Cerebellum (tissue), 4 donors: ENCODE measurements at places on chromosomes 3 and 15.

GRCh38 chr15:66617137-66618090 is 51.6 kb upstream of the LCTL start:
- peak; percentile 12 for DNase-seq

DNA sequence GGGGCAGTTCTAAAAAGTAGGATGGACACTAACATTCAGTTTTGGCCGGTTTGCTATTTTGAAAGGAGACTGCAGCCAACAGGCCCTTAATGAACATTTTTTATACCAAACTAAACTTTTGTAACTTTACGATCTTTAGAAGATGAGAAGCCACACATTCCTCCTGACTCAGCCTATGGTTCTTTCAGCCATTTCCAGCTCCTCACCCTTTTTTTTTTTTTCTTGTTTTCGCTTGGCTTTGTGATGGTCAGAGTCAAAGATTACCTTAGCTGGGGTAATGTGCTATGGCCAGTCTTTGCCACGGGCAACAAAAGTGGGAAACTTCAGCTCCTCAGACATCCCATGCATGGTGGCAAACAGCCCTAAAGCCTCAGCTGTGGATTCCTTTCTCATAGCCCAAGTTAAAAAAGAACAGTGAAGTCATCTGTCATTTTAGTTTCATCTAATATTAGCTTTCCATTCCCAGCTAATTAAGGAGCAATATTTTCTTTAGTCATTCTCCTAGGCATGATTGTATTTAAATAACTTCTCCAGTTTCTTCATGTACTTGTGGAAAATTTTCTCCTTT is 368.7 kb downstream of the MFSD1 start:
- DNase-seq = no peak

- DNase-seq = no peak
Observed at GRCh38 chr15:31339558-31339895, 12.9 kb downstream of the KLF13 start.

GRCh38 chr3:10982782-10983181 is 9.8 kb upstream of the SLC6A1 start:
- DNase-seq = no peak

GRCh38 chr3:81426826-81427577 is 334.4 kb downstream of the GBE1 start:
- DNase-seq = peak; percentile 15

- DNase-seq = no peak
Observed at GRCh38 chr3:38587548-38588131, 61.8 kb downstream of the SCN5A start.

DNA sequence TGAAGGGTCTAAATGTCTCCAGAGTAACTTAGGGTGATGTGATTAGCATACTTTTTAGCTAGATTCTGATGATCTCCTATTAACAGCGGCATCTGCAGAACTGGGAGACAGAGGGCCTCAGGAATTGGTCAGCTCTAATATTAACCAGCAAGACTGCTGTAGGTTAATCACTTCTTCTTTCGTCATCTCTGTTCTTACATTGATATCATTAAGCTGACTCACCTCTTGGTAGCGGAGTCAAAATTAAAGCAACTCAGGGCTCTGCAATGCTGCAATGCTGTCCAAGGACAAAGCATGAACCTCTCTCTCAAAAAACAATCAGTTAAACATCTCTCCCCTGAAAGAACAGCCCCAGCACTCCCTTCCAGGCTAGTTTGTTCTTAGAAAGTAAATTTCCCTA is 57.5 kb upstream of the TRA2B start:
- DNase-seq = no peak

DNA sequence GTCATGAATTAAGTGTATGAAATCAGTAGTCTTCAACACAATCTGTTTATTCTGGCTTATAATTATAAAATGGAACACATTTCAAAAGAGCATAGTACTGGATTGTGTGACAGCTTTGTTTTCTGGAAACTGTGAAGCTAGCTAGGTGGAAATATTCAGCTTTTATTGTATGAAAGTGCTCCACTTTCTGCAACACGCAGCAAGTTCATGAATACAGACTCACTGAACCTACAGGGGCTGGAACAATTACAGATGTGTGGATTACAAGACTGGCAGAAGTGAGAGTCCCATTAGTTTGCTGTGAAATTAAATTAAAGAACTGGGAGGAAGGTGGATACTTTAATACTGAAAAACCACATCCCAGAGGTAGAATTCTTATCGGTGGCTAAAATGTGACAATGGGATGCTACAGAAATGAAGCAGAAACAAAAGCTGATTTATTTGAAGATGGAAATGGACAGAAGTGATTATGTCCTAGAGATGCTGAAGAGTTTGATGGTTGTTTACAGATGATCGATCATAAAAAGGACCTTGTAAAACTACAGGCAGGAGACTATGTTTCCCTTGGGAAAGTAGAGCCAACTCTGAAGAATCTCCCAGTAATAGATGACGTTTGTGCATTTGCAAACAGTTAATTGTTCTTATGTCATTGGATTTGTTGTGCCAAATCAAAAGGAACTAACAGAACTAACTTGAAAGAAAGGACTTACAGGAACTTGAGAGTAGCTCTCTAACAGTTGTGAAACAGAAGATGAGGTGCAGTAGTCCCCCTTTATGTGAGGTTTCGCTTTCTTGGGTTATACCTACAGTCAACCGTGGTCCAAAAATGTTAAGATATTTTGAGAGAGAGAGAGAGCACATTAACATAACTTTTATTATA is 15.7 kb downstream of the TF start:
- no peak for DNase-seq

- DNase-seq = no peak
Observed at GRCh38 chr15:55823191-55823670, 80.3 kb upstream of the PRTG start.

- no peak for DNase-seq
Observed at GRCh38 chr3:113423699-113424098, 17.6 kb downstream of the CFAP44 start.

- no peak for DNase-seq
Observed at GRCh38 chr3:171936191-171936841, 93.2 kb downstream of the TMEM212 start.

DNA sequence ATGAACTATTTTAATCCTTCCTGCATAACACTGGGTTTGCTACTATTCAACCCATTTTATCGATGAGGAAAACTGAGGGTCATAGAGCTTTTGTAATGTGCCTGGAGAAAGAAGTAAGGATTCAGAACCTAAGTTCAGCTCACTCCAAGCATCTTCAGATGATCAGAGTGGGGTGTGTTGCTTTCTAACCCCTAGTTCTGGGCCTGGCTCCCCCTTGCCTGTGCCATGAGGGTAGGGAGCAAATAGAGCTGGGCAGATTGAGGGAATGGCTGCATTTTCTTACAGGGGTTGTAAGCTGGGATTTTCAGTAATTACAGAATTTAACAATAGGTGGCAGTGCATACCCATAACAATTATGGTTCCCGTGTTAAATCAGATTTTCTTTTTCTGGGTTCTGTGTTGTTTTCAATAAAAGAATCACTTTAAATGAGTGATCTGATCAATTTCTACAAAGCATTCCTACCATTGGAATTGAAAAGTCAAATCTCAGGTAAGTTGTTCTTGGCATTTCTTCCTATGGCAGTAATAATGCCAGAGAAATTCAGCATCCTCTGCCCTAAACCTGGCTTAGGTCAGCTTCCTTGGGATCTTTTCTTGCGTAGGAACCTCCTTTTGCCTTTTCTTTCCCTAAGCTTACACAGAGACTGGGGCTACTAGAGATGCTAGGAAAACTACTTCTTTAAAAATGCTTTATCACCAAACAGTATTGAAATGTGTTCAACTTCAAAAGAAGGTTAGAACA is 103.8 kb upstream of the IL12A start:
- DNase-seq = peak; percentile 49

DNA sequence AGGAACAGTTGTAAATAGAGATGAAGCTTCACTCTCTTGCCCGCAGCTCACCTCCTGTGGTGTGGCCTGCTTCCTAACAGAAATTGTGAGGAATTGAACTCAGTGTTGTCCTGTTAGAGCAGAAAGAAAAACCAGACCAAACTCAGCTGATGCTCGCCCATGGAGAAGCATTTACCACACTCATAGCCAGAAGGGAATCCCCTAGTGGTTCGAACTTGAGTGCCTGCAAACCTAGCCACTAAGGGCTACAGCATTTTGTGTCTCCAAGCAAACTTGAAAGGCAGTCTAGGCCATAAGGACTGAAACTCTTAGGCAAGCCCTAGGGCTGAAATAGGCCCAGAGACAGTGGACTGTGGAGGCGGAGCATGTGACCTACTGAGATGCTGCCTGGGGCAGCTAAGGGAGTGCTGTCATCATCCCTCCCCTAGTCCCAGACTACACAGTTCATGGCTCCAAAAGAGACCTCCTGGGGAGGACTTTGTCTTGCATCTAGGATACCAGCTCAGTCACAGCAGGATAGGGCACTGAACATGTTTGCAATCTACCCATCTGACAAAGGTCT is 44.5 kb upstream of the MCTP2 start:
- no peak for DNase-seq

- no peak for DNase-seq
Observed at GRCh38 chr15:27456807-27457206, 485.8 kb downstream of the GABRG3 start.

DNA sequence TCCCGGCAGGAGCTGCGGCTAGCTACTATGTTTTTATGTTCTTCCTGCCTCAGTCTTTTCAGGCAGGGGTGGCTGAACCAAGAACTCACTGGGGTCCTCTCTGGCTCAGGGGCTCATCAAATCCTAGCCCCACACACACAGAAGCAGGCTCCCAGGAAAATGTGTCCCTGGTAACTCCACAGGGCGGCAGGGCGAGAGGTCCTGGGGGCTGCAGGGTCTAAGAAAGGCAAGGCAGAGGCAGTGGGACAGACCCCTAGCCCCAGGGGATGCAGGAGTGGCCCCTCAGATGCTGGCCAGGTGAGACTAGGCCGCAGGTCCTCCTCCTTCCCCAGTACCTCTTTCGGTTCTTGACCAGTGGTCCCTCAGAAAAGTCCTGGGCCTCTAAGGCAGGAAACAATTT is 48.9 kb downstream of the PTH1R start:
- no peak for DNase-seq

DNA sequence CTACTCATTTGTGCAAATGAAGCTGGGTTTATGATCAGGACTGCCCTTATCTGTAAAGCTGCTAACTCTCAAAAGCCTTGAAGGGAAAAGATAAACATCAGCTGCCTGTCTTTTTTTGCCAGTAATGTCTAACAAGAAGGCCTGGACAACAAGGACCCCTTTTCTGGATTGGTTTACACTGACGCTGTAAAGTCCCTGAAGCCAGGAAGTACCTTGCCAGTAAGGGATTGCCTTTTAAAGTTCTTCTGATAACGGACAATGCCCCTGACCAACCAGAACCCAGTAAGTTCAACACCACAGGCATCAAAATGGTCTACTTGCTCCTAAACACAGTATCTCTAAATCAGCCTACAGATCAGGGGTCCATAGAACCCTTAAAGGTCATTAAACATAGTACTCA is 178.0 kb downstream of the PCCB start:
- no peak for DNase-seq

DNA sequence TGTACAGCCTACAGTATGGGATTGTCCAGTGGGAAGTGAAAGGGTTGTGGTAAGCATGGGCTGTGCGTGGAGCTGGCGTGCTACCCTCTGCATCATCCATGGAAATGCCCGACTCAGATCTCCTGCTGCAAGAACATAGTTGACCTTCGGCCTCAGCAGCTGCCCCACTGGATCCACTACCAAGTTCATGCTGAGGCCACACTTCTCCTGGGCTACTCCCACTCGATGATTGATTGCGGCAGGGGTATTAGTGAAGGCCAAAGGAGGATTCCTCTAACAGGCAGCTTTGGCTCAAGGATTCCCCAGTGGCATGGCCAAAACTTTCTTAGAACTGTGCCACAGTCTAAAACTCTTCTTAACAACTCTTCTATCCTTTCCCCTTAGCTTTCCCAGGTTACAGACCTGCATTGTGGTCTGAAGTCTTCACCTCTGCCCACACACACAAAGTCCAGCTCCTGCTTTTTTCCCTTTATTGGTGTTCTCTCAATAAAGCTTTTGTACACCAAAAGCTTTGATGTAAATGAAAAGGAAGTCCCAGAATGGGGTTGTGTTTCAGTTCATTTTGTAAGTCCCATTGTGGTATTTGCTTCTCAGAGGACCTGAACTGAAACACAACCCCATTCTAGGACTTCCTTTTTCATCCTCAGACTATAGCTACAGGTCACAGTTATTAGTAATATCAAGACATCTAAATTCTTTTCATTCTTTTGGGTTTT is 4.9 kb upstream of the TBC1D5 start:
- DNase-seq = no peak

GRCh38 chr15:77771616-77772015 is 138.9 kb upstream of the LINGO1 start:
- DNase-seq = no peak

DNA sequence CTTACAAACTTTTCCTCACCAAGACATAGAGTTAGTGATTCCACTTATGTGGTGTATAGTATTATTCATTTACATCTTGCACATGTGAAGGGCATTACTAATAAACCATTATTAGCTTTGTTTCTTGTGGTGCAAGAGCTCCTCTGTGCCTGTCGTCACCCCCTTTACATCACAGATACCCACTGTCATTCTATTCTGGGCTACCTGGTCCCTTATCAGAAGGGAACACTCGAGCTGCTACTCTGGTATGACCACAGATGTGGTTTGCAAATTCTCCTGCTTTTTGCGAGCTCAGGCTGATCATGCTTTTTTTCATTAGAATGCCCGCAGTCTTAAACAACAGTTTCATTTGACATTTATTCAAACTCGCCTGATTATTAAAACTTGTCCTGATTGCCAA is 13.9 kb upstream of the SENP2 start:
- no peak for DNase-seq

GRCh38 chr3:197125636-197126035 is 96.0 kb upstream of the MELTF start:
- DNase-seq = no peak

GRCh38 chr3:197219619-197220018 is 78.8 kb downstream of the DLG1 start:
- no peak for DNase-seq

GRCh38 chr15:36603987-36604386 is 24.6 kb downstream of the CDIN1 start:
- no peak for DNase-seq

GRCh38 chr3:131401978-131402377 is 20.4 kb downstream of the NUDT16 start:
- no peak for DNase-seq

- DNase-seq = no peak
Observed at GRCh38 chr3:135009014-135009413, 214.0 kb downstream of the EPHB1 start.

GRCh38 chr15:74402873-74403587 is 30.7 kb downstream of the SEMA7A start:
- no peak for DNase-seq

DNA sequence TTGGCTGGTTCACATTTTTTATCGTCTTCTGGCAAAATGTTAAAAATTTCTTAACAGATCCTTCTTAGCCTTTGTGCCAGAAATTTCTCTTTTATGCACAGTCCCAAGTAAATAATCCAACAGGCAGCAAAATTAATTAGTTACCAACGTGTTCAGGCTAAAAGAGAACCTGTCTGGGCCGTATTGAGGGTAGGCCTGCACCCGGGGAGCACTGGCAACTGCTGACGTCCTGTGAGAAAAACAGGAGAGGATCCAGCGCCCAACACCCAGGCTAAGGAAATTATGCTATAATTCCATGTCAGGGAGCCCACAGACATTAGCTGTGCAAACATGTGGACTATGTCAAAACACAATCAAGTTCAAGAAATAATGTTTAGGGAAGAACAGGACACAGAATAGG is 30.7 kb upstream of the CSTA start:
- no peak for DNase-seq

GRCh38 chr3:112411425-112411824 is 78.5 kb downstream of the CD200 start:
- DNase-seq = no peak
